NCI-H187 treated with DMSO at 0.1 percent for 48 hours (cell line): ENCODE measurements at places on chromosomes 7 and 10.
A peak's percentile ranks its signal among the peaks of the same experiment; 100 is the strongest.

- DNase-seq, result no peak
These were observed 228.8 kb downstream of the HDAC9 start for GRCh38 chr7:18724318-18724717.

GRCh38 chr10:78585952-78586351 lies 482.8 kb upstream of the ZMIZ1 start:
- DNase-seq, result no peak

DNA sequence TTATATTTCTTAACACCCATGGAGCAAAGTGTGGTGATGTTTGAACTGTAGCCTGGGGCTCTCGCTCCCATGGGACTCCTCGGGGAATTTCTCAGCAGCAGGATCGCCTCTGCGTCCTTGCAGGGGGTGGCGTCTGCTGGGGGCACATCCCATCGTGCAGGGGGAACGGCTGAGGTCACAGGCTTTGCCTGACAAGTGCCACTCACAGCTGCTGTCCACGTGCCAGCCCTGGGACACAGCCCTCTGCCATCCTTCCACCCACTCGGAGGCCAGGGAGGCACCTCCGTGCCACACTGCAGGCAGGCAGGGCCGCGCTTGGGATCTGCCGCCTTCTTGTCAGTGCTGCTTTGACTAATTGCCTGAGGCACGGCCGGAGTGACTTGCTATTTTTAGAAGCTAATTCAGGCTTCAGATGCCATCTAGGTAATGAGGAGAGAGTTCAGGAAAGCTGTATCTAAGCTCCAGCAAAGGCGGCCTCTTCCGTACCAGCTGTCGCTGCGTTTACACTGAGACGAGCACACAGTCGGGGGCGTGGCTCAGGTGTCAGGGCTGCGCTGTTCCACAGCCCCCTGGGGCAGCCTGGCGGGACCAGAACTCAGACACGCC lies 45.7 kb downstream of the PITRM1 start:
- DNase-seq, result peak; percentile 91

- DNase-seq, result no peak
These were observed 70.4 kb upstream of the ATRNL1 start for GRCh38 chr10:115022733-115023132.

DNA sequence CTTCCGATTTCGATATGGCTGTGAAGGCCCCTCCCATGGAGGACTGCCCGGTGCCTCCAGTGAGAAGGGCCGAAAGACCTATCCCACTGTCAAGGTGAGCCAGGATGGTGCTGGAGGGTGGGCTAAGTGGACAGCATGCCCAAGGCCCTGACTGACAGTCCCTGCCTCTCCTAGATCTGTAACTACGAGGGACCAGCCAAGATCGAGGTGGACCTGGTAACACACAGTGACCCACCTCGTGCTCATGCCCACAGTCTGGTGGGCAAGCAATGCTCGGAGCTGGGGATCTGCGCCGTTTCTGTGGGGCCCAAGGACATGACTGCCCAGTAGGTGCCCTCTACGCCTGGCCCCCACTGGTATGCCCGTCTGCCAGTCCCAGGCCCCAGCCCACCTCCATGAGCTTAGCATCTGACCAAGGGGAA lies 1.2 kb downstream of the NFKB2 start:
- DNase-seq, result no peak

DNA sequence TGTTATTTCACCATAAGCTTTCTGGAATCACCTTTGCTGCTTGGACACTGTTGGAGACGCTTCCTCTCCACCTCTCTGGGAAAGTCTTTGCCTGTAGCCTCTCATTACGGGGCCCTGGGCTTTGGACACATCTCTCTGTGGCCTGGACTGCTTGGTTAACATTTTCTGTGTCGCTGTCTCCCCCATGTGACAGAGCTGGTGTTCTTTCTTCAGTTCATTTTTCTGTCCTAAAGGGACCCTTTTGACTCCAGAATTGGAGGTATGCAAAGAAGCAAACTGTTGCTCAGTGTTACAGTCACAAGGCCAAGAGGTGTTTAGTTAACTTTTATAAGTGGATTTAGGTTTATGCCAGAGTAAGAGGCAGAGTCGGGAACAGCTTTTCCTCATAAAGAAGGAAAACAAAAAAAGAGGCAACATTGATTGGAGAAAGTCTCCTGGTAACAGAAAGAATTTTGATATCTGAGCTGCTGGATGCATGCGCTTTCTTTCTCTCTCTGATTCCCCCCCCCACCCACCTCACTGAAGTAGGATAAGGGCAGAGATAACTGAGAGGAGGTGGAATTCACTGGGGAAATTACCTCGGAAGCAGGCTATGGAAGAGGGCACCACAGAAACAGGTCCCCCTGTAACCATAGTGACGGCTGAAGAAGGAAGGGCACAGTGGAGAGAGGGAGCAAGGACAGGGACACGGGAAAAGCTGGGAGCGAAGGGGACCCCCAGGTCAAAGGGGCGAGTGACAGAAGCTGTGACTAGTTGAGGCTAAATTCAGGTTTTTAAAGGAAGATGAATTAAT lies 57.8 kb downstream of the LGI1 start:
- DNase-seq, result no peak

DNA sequence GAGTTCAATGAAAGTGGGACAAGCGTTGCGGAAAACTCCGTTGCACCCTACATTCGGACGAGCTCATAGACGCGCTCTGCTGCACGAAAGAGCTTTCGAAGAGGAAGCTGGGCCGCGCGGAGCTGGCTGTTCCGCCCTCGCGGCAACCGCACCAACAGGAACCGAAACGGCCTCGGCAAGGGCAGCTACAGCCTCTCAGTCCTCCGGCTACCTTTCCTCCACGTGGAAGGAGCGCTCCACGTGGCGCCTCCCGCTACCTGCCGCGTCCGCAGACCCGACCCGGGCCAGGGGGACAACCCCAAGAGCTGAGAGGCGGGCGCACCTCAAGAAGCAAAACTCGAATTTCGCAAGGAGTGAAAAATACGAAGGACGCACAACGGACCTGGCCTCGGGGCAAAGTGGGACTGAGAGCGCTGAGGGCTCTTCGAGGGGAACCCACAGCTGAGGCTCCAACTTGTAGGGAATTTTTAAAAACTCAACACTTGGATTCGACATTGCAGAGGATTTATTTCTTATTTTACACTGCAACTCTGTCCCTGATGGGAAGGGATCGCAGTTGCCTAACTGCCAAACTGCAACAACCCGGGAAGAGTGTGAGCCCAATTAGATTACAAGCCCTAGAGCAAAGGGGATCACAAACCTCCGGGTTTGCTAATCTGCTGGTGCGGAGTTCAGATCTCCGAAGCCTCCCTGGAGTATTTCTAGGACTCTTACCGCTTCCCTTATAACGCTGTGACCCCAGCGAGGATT lies 1.4 kb downstream of the HPSE2 start:
- DNase-seq, result no peak

DNA sequence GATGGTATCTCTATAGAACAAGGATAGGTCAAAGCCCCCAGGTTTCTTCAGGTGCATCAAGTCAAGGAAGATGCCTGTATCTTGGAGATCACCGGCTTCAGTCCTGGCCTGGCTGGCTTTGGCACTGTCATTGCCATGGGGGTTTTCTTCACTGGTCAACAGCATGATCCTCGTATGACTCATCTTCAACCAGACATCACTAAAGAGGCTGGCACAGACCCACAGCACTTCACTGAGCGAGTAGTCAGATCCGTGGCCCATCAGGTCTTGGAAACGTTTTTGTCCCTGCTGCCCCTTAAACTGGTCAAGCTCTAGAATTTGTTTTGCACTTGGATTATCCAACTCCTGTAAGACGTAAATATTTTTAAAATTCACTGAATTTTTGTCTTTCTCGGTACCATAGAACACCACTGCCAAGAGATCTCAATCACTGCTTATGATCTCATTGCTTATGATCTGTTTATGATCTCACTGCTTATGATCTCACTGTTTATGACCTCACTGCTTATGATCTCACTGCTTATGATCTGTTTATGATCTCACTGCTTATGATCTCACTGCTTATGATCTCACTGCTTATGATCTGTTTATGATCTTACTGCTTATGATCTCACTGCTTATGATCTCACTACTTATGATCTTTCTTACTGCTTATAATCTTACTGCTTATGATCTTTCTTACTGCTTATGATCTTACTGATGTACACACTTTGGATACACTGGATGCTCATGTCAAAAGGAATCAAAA lies 135.2 kb downstream of the CYP26A1 start:
- no peak for DNase-seq

DNA sequence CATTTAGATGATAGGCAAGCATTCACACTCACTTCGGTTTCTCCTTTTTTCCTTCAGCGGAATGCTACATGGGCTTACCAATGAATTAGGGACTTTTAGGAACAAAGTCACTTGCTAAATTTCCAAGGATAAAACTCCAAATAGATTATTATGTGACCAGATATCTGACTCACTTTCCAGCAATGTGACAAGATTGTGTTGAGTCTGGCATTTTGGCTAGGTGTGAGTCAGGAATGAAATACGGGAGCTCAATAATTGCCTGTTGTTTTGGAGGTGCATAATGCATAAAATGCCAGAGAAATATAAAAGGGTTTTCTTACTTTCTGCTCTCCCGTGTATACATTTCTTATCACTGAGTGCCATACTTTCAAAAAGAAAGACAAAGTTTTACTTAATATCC lies 721.1 kb downstream of the KCNMA1 start:
- no peak for DNase-seq

GRCh38 chr10:124465777-124466488 lies 4.3 kb downstream of the LHPP start:
- no peak for DNase-seq

DNA sequence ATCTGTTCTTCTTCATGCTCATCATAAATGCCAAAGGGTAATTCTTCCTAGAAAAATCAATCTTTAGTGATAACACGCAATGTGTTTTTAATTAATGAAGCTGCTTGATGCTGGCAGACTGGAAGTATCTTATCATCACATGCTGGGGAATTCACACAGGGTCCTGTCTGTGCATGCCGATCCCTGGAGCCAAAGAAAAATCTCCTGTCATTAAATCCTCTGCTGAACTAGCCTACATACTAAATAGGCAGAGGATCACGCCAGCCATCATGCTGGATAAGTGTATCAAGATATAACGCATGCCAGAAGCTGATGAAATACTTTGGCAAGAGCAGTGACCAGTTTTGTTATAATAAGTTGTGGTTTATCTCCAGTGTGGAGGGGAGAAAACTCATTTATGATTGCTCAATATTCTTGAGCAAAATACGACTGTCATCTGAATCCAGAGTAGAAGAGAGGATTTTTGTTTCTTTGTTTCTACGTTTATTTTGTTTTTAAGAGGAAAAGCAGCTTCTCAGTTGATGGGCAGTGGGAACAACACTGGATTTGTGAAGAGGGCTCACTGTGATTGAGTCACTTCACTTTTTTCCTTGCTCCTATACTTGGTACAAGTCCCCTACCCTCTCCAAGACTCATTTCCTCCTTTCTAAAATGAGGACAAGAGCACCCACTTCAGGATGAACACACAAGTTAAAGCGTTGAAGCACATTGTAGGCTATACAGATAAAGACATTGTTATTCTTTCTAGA lies 649.1 kb downstream of the TNS3 start:
- DNase-seq, result no peak

DNA sequence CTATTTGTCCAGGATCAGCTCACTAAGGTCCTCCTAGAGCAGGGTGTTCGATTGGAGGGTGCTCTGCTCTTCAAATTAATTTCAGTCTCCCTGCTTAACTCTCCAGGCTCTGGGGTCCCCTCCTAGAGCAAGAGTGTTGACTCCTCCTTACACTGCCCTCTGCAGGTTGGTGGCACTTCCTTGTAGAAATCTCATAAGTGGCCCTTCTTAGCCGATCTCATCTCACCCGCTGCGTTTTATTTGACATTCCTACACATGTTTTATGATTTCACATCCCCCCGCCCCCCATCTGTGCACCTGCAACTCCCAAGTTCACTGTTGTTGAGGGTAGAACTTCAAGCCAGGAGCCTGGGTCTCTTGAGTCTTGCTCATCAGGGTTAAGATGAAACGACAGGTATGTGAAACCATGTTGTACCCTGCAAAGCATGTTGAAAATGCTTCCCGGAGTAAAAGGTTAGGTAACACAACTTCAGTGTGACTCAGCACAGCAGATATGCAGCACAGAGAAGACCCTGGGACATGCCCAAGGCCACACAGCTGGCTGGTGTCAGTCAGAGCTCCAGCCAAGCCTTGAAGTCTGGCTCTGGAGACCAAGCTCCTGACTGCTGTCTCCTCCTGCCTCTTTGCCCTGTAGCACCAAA lies 171.2 kb downstream of the PRKAG2 start:
- no peak for DNase-seq

- no peak for DNase-seq
These were observed 69.0 kb downstream of the ADD3 start for GRCh38 chr10:110076559-110077318.

DNA sequence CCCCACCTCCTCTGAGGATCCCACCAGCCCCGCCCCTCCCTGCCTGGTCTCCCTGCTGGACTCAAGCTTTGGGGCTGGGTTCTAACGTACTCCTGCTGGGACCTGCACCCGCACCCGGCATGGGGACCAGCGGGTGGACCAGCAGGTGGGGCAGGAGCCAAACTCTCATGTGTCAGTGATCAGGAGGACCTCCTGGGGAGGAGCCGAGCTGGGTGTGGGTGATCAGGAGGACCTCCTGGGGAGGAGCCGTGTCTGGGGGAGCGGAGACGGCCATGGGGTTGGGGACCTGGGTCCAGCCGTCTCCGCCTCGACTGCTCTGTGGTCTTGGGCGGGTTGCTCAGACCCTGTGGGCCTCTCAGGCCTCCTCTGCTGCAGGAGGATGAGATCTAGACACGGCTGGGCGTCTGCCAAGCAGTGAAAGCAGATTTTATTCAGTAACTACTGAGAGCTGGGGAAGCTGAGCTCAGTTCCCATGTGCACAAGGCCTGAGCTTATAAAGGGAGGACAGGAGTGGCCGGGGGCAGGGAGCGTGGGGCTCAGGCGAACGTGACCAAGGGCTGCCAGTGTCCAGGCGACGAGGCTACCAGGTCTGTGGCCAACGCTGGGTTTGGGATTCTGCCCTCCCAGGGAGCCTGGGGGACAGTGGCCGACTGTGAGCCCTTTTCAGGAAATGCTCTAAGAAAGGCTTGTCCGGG lies 33.6 kb upstream of the UTF1 start:
- no peak for DNase-seq

DNA sequence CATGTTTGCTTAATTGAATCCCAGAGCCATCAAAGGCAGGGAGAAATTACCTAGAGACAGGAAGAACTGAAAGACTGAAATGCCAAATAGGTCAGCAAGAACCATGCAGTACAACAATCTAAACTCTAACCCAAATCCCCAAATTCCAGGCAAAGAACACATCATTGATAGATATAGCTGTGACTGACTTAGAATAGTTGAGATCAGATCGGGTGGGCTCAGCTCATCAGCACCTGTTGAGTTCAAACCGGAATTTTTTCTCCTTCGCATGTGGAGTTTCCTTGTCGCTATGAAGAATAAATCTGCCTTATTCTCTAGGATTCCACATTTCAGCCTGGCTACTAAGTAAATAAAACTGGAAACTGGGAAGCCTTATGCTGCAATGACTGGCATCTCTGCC lies 1.4 kb downstream of the ANKMY2 start:
- no peak for DNase-seq

GRCh38 chr7:150402671-150403321 lies 23.7 kb downstream of the ZNF775 start:
- DNase-seq, result no peak

GRCh38 chr7:74087791-74088453 lies 4.3 kb downstream of the LIMK1 start:
- no peak for DNase-seq
